Activated T-cell treated with anti-CD3 and anti-CD28 coated beads for 48 hours (primary cell): ENCODE measurements at places on chromosomes 3 and 15.

DNA sequence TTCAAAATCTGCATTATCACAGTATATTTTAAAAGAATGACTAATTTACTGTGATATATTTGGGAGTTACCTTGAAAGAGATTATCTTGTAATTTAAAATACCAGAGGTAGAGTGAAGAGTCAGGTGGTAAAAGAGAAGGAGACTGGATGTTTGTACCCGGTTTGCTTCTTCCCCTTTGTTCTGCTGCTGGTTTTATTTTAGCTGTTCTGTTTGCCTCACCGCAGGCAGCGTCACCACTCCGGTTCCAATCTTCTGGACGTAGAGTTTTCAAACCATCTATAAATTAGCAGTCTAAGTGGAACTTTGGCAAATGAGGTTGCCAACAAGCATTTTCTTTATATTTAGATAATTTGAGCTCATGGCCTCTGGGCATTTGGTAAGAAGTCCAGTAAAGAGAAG lies 38.2 kb downstream of the PPARG start:
- DNase-seq = no peak

- no peak for DNase-seq
Measured at GRCh38 chr3:72465853-72466252, 382.4 kb downstream of the SHQ1 start.

GRCh38 chr3:12999147-13000140 lies 73.8 kb downstream of the IQSEC1 start:
- DNase-seq = no peak

- no peak for DNase-seq
Measured at GRCh38 chr3:29559741-29560465, 279.0 kb downstream of the RBMS3 start.

DNA sequence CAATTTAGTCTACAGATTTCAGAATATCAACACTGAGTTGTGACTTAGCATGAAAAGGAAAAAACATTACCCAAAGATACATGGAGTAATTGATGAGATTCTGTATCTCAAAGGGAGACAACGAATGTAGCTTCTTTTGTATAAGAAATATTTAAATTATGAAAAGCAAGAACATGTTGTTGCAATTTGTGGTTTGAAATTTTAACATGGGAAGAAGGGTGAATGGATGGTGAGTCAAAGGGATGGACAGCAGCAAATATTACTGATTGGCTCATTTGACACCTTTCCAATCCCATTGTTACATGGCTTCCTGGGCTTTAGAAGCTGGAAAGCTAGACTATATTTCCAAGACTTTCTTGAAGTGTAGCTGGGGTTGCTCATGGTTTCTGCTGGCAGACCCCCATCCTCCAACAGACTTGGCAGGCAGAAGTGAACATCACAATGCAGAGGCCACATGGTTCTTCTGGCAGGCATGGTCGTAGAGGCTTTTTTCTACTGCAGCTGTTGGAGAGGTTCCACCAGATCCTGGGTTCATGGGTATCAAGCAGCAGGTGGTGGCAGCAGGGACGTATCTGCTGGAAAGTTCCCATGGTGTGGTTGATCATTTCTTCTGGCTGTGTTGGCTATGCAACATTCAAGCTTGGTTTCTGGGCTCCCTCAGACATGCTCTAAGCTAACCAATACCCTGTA lies 47.2 kb upstream of the KPNA4 start:
- DNase-seq = no peak

- peak; percentile 18 for DNase-seq
Measured at GRCh38 chr3:59235634-59236012, 185.8 kb upstream of the CFAP20DC start.

- no peak for DNase-seq
Measured at GRCh38 chr3:177111541-177111949, 85.7 kb downstream of the TBL1XR1 start.

GRCh38 chr15:80242132-80242769 lies 9.8 kb downstream of the CTXND1 start:
- peak; percentile 15 for DNase-seq

- no peak for DNase-seq
Measured at GRCh38 chr3:63900459-63900858, 11.7 kb downstream of the SCAANT1 start.

- no peak for DNase-seq
Measured at GRCh38 chr3:72407766-72408165, 440.5 kb downstream of the SHQ1 start.

- DNase-seq = no peak
Measured at GRCh38 chr15:53869044-53869805, 109.0 kb upstream of the UNC13C start.

- no peak for DNase-seq
Measured at GRCh38 chr3:157077565-157077991, 82.4 kb downstream of the CCNL1 start.

DNA sequence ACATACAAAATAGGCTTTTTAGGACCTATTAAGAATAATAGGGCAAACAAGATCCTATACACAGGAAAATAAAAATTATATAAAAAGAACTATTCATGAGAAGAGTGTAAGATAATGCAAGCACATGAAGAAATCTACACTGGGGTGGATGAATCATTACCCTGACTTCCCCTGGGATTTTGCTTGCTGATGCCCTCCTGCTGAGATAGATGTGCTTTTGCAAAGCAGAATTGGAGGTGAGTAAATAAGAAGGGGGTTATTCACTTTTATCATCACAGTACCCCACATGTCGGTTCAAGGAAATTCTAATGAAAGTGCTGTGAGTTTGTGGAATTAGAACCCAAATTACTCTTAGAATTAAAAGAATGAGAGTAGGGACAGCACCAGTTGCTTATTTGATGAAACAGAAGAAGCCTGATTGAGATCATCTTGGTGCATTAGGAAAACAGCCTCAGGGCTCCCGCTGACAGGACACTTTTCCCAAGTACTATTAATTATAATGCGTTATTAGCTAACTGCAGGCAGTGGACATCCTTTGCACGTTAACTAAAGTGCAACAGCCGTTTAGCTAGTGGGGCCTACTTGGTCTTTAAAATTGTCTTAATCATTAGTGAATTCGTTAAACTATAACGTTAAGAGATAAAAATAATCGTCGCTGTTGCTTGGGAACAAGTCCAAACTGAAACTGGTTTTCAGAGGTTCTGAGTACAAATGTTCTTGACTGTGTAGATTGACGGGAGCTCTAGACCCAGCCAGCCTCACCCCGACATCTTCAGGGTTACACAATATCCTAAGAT lies 48.4 kb downstream of the SLC2A2 start:
- DNase-seq = no peak

DNA sequence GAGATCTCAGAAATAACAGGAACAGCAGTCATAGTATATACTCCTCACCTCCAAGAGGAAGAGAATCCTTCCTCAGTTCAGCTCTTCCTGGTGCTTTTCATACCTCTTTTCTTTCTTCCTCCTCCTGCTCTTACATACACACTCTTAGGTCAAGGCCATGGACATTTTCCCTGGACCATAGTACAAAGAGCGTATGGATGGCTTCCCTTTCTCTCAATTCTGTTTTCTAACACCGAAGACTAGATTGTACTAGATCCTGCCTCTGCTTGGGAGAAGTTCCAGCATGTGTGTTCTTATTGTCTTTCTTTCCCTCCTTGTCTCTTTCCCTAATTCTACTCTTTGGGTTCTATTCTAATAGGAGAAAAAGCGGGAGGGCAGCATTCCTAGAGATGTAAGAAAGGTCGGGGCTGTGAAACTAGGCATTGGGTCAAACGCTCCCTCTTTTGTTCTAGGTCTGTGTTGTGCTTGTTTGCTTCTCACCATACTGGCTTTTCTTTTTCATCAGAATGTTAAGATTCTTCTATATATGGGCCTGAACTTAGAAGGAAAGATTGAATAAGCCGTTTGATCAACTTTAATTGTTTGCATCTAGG lies 77.4 kb downstream of the VPS8 start:
- DNase-seq = no peak

DNA sequence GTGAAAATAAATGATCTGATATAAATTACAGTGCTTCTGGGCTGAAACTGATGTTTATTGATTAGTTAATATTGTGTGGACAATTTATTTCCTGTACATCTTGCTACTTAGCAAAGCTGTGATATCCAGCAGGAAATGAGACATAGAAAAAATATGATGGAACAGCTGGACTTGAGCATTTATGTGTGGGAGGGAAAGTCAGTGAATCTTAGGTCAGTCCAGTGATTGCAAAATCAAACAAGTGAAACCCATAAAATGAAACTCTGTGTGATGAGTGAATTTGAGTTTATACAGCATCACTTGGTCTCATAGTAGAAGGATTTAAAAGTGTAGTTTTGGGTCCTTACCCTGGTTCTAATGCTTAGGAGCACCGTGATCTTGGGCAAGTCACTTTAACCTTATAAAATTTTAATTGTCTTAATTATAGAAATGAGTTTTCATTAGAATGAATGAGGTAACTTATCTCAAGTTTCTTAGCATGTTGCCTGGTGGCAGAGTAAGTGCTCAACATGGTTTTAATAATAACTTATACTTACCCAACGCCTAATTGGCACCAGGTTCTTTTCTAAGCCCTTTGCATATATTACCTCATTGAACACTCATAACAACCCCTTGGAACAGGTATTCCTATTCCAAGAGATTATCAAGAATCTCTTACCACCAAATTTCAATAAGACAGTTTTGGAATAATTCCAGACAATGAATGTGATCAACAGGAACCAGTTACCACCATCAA lies 194.6 kb downstream of the ADAMTSL3 start:
- DNase-seq = no peak

- no peak for DNase-seq
Measured at GRCh38 chr15:73034221-73034620, 18.0 kb upstream of the NEO1 start.

GRCh38 chr3:54056521-54056920 lies 65.8 kb upstream of the CACNA2D3 start:
- no peak for DNase-seq

GRCh38 chr3:170734043-170734734 lies 135.8 kb downstream of the RPL22L1 start:
- DNase-seq = no peak

DNA sequence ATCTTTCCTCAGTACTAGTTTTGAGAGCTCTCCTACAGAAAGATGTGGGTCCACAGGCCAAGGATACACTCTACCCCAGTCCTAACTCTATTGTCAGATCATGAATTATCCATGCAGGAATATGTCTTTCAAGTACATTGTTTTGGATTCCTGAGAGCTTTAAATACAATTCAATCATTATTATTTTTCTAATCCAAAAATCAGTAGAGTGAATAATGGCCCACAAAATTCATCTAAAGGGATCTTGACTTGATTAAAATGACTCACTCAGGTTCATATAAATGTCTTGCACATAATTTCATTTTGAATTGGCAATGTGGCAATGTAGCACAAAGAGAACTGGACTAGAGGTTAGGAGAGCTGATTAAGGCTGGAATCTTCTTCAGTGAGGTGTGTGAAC lies 93.9 kb downstream of the ZPLD1 start:
- no peak for DNase-seq

DNA sequence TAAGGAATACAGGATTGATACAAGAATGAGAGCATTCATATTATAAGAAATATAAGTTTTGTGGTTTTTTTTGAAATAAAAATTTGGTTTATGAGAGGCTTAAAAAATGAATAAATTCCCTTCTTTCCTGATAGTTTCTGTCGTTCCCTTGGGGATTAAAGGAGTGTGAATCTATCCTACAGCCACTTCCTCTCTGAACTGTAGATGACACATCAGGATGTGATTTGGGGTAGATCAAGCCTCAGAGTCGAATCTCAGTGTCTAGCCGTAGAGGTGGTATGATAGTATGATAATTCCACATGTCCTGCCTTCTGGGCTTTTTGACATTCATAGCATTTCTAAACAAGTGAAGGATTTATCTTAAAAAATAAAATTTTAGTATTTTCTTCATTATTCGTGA lies 343.1 kb downstream of the LPP start:
- no peak for DNase-seq

- DNase-seq = peak; percentile 85
Measured at GRCh38 chr15:48975472-48976419, 12.0 kb upstream of the SHC4 start.

GRCh38 chr3:193677734-193678133 lies 84.7 kb downstream of the OPA1 start:
- DNase-seq = no peak

- DNase-seq = no peak
Measured at GRCh38 chr3:170128977-170129431, 52.5 kb downstream of the PHC3 start.

GRCh38 chr3:133137042-133137996 lies 99.1 kb downstream of the TMEM108 start:
- DNase-seq = no peak

DNA sequence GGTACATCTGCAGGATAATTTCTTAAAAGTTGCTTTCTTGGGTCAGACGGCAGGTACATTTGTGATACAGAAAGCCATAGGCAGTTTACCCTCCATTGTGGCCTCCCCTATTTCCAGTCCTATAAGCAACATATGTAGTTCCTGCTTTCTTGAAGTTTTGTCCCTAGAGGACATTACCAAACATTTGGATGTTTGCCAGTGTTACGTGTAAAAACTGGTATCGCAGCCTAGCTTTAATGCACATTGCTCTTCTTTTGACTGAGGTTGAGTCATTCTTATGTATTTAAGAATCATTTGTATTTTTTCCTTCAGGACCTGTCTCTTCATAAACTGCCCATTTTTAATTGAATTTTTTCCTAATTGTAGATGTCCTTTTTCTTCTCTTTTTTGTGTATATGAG lies 114.3 kb downstream of the DIPK2A start:
- no peak for DNase-seq

GRCh38 chr15:41881920-41882688 lies 11.7 kb downstream of the SPTBN5 start:
- no peak for DNase-seq

- DNase-seq = no peak
Measured at GRCh38 chr3:42898896-42899675, 6.9 kb upstream of the ZNF662 start.

- DNase-seq = no peak
Measured at GRCh38 chr3:45541326-45542321, 52.9 kb upstream of the LIMD1 start.

DNA sequence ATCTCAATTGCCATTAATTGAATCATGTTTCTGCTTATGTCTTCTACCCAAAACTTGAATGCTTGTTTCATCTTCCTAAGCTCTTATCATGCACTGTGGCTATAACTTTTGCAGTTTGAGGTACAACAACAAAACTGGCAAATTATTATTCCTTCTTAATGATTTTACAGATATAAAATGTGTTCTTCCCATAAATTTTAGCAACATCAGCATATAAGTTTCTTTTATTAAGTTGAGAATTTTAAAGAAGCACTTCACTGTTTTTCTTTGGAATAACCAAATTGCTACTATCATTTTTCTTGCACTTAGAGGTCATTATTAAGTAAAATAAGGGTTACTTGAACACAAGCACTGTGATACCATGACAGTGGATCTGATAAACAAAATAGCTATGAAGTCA lies 862.6 kb upstream of the CADM2 start:
- no peak for DNase-seq

- DNase-seq = no peak
Measured at GRCh38 chr15:32685576-32685975, 32.2 kb upstream of the GREM1 start.

GRCh38 chr3:184258926-184259325 lies 2.4 kb downstream of the CAMK2N2 start:
- DNase-seq = no peak

- DNase-seq = peak; percentile 72
Measured at GRCh38 chr3:188954590-188955208, 217.1 kb upstream of the TPRG1 start.

- no peak for DNase-seq
Measured at GRCh38 chr15:73298522-73299245, 70.1 kb downstream of the HCN4 start.
